ENCODE measurements at places on chromosomes 13 and 19. TPM values are rescaled to one million over a fixed set of nuclear protein-coding genes. Genes with fewer than 3 reads are reported as not detected.

DNA sequence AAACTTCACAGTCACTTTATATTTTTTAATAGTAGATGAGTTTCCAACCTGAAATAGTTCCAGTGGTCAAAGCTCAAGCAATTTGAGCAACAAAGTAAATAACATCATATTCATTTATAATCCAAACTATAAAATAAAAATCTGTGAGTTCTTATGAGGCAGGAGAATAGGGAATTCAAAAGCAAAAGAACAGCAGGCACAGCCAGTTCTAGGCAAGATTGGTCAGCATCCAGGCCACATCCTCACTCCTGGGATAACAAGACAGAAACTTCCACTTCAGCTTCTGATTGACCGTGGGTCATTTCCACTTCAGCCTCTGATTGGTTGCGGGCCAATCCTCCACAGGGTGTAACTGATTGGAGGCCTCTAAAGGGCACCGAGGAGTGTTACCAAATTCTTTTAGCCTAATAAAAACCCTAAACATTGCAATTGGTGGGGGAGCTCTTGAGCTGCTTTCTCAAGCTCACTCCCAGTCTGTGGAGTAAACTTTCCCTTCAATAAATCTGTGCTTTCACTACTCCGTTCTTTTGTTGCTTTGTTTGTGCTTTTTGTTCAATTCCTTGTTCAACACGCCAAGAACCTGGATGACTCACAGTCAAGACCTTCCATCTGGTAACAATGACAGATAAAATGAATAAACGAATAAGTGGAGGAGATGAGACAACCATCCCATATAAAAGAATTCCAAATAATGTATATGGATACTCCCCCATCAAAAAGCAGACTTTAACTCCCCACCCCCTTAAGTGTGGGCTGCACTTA, 42.6 kb upstream of the AMER2 start:
- H3K4me1 ChIP-seq, result no peaks in the 10 kb centered on the region
- no peak overlapping the region for H3K27ac ChIP-seq

The ARL11 gene
- total RNA-seq, result 0.49 TPM

- no peaks in the 10 kb centered on the region for H3K36me3 ChIP-seq
- H3K4me3 ChIP-seq, result no peak overlapping the region
- no peak for DNase-seq
- no peaks in the 10 kb centered on the region for H3K27me3 ChIP-seq
Measured at GRCh38 chr19:28075229-28075628, 1137.7 kb downstream of the UQCRFS1 start.

- H3K36me3 ChIP-seq, result peaks cover 17% of the 10 kb centered on the region
- peaks cover 10% of the 10 kb centered on the region for H3K27me3 ChIP-seq
- no peak overlapping the region for H3K27ac ChIP-seq
- H3K4me1 ChIP-seq, result no peaks in the 10 kb centered on the region
- no peak for DNase-seq
- no peak overlapping the region for H3K4me3 ChIP-seq
Measured at GRCh38 chr19:47416643-47416985, 2.7 kb downstream of the MEIS3 start.

The UBE2L5 gene
- total RNA-seq, result not detected

The CNN2 gene
- total RNA-seq, result 469 TPM

DNA sequence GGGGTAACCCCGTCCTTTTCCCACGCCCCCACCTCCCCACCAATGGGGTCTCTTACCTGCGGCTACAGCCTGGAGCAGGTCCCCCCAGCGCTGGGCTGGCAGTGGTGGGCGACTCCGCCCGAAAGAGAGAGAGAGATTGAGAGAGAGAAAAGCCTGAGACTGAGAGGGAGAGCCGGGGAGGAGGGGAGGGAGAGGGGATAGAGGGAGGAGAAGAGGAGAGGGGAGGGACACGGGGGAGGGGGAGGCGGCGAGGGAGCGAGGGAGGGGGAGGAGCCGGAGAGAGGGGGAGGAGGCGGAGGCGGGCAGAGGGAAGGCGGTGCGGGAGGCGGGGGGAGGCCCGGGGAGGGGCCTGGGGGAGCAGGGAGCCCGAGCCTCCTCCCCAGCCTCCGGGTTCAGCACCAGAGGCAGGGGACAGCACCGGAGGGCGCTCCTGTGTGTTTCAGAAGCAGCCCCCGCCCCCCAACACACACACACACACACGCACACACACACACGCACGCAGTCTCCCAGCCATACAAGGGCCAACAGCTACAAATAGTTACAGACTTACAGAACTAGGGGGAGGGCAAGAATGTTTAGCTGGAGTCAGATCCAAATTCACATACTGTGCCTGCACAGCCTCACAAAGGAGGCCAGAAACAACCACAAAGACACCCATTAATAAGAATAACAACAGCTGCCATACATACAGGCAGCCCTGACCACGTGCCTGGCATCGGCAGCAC, at the start of gene SLC8A2:
Gene SLC8A2 (minus strand): TSS at position 161 of the 725 bp plus-strand sequence. CDS start 5,490 bp downstream, outside the sequence.
- no peaks in the 10 kb centered on the region for H3K36me3 ChIP-seq
- H3K27ac ChIP-seq, result no peak within 1 kb of the TSS
- H3K27me3 ChIP-seq, result peaks cover 5% of the 10 kb centered on the region
- peak; percentile 97 for DNase-seq
- H3K4me1 ChIP-seq, result no peaks in the 10 kb centered on the region

DNA sequence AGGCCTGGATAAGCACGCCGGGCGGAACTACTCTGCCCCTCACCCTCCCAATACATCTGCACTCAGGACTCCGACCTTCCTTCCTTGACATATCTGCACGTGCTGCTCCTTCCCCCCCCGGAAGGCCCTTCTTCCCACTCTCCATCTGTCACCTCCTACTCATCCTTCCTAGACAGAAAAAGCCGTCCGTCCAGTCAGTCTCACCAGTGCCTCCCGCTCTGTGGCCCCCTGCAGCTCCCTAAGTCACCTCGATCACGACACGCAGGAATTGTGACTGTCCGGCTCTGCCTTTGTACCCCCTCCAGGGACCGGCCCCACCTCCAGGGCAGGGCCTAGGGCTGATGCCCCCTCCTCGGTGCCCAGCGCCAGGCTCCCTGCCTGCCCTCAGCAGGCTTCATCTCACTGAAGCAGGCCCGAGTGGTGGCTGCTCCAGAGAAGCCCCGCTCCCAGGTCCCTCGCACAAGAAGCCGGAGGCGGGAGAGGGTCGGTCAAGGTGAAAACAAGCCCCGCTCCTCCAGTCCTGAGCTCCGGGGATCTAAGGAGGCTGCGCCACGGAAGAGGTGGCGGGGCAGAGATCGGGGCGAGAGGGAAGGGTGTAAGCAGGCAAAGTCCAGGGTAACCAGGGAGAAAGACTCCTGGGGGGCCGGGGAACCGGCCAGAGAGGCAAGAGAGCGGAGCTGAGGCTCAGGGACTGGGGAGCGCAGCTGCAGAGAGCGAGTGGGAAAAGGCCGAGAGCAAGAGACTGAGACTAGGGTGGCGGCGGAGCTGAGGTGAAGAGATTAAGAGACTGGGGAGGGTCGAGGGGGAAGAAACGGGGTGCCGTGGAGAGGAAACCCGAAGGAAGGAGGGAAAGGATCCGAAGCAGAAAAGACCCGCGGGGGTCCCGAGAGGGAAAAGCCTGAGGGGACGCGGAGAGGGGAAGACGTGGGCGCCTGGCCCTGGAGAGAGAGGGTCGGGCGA, 1.1 kb downstream of the PPP6R1 start:
- H3K4me1 ChIP-seq, result peaks cover 11% of the 10 kb centered on the region
- H3K27me3 ChIP-seq, result no peaks in the 10 kb centered on the region
- H3K4me3 ChIP-seq, result peak overlapping the region; percentile 90
- H3K27ac ChIP-seq, result no peak overlapping the region
- DNase-seq, result peak; percentile 68

DNA sequence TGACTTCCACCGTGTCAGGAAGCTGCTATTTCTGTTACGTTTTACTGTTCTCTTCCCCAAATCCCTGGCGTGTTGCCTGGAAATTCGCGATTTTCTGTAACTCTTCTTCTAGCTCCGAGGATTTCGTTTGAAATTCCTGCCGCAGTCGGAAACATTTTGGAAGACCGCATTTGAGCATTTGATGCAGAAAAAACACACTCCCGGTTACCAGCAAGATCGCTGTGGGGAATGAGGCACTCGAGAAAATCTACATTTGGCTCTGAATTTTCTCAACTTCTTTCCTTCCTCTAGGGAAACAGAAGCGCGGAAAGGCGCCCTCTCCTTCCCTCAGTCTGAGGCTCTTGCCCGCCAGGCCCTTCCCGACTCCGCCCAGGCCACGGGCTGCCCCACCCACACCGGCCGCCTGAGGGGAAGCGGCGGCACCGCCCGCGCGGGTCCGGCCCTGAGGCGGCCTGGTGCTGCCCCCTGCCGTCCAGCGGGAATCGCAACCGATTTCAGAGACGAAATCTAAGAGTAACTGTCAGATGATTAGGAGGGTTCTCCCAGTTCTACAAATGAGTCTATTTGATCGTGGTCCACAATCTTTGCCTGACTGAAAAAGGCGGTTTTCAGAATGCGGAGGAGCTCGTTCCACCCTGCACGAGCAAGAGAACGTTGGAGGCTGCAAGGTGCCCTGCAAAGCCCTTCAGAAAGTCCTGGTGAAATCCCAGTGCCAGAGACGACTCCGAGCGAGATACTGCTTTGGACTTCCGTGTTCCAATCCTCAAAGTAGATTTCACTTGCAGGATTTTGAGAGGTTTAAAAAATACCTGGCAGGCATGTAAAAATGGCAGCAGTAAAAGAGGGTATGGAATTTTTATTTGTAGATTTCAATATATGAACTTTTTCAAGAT, 18.4 kb upstream of the TUBGCP3 start:
- no peaks in the 10 kb centered on the region for H3K36me3 ChIP-seq
- H3K4me3 ChIP-seq, result peak overlapping the region; percentile 83
- H3K27me3 ChIP-seq, result peaks cover 15% of the 10 kb centered on the region
- H3K27ac ChIP-seq, result peak overlapping the region; percentile 2
- H3K4me1 ChIP-seq, result no peaks in the 10 kb centered on the region
- peak; percentile 98 for DNase-seq

- no peaks in the 10 kb centered on the region for H3K36me3 ChIP-seq
- H3K4me1 ChIP-seq, result no peaks in the 10 kb centered on the region
- H3K27me3 ChIP-seq, result no peaks in the 10 kb centered on the region
- no peak overlapping the region for H3K4me3 ChIP-seq
Measured at GRCh38 chr19:41965106-41965505, 6.0 kb upstream of the RABAC1 start.

DNA sequence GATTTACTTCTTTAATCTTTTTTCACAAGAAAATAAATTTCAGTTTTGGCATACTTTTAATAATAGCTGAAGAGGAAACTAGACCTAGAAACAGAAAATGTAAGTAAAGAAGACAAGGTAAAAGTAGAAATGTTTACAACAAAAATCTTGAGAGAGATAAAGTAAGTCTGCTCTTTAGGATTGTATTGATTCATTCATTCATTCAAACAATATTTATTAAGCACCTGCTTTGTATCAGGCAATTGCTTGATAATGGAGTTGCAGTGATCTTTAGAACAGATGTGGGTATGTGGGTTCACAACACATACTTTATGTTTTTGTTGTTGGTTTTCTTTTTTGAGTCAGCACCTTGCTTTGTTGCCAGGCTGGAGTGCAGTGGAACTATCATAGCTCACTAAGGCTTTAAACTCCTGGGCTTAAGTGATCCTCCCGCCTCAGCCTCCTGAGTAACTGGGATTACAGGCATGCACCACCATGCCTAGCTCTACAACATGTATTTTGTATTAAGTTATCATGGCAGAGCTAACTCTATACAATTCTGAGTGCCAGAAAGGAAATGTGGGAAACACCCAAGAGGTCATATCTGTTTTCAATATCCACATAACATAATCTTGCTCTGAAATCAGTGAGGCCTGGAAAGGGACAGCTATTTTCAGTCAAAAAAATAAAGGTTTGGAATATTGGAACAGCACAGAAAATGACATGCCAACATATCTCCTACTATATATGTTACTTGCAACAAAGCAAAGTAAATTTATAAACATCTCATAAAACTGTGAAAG, 8.8 kb upstream of the SPART start:
- peaks cover 4% of the 10 kb centered on the region for H3K4me1 ChIP-seq
- no peak for DNase-seq
- H3K27me3 ChIP-seq, result no peaks in the 10 kb centered on the region
- H3K4me3 ChIP-seq, result peak overlapping the region; percentile 31

DNA sequence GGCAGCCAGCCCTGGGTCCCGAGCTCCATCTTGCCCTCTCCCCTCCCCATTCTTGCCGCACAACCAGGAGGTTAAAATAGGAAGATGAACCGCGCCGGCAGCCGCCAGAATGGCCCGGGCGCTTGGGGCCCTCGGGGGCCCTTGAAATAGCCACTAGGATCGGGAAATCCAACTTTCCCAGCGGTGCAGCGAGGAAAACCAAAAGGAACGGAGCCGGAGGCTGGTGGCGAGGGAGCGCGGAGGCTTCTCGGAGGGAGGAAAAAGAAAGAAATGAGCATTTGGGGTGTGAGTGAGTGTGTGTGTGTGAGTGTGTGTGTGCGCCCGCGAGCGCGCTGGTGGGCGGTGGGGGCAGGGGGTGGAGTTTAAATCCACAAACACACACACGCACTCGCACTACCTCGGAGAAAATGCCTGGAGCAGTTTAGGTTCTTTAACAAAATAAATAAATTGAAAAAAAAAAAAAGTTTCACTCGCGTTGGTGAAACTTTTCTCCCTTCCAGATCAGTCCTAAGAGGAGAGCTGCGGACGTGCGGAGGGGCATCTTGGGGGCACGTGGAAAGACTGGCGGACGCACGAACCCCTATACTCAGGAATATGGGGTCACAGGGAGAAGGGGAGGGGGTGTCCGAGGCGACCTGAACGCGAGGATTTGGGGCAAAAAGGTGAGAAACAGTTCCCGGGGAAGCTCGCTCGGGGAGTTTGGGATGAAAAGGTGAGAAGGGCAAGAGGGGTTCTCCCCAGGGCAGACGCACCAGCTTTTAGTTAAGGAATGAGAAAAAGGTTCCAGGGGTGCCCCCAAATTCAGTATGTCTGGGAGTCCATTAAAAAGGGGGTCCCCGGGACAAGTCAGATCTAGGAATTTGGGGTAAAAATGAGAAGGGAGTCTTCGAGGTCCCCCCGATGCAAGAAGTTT, 1.3 kb downstream of the RFX2 start:
- no peaks in the 10 kb centered on the region for H3K36me3 ChIP-seq
- peak; percentile 70 for DNase-seq
- peak overlapping the region; percentile 55 for H3K27ac ChIP-seq
- H3K27me3 ChIP-seq, result peaks cover 25% of the 10 kb centered on the region

GRCh38 chr13:29497137-29497654, 98.3 kb downstream of the SLC7A1 start:
- no peaks in the 10 kb centered on the region for H3K36me3 ChIP-seq
- no peaks in the 10 kb centered on the region for H3K27me3 ChIP-seq
- peak overlapping the region; percentile 80 for H3K27ac ChIP-seq
- H3K4me3 ChIP-seq, result no peak overlapping the region

DNA sequence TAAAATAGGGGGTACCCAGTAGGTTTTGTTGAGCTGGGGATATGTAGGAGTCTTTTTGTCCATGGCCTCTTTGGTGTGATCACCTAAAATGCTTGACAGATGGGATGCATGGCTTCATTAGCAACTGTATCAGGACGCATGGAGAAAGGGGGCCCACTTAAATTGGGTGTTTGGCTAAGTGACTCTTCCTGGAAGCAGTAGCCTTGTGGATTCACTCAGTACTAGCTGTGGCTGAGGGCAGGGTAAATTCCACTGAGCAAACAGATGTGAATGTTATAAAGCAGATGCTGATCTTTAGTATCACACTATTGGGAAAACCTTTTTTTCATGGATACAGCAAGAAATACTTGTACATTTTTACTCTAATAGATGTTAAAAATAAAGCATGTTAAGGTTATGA, 140.0 kb downstream of the FGF14 start:
- no peaks in the 10 kb centered on the region for H3K36me3 ChIP-seq
- H3K27me3 ChIP-seq, result no peaks in the 10 kb centered on the region
- H3K4me1 ChIP-seq, result no peaks in the 10 kb centered on the region
- no peak overlapping the region for H3K4me3 ChIP-seq

- H3K4me3 ChIP-seq, result no peak overlapping the region
- H3K4me1 ChIP-seq, result peaks cover 13% of the 10 kb centered on the region
- H3K27me3 ChIP-seq, result peaks cover 9% of the 10 kb centered on the region
Measured at GRCh38 chr13:43543331-43543730, 243.4 kb downstream of the ENOX1 start.

GRCh38 chr19:44003461-44004009, 778 bp downstream of the ZNF230 start:
- no peaks in the 10 kb centered on the region for H3K27me3 ChIP-seq
- H3K36me3 ChIP-seq, result peaks cover 7% of the 10 kb centered on the region
- H3K27ac ChIP-seq, result no peak overlapping the region
- H3K4me1 ChIP-seq, result no peaks in the 10 kb centered on the region
- DNase-seq, result peak; percentile 60
